Activated T-cell treated with anti-CD3 and anti-CD28 coated beads, Interleukin-2, amount 50 U/mL, for 48 hours (primary cell): ENCODE measurements at places on chromosomes 11 and 22.

- no peak for DNase-seq
Measured at GRCh38 chr11:94884376-94884775, 89.0 kb downstream of the CWC15 start.

DNA sequence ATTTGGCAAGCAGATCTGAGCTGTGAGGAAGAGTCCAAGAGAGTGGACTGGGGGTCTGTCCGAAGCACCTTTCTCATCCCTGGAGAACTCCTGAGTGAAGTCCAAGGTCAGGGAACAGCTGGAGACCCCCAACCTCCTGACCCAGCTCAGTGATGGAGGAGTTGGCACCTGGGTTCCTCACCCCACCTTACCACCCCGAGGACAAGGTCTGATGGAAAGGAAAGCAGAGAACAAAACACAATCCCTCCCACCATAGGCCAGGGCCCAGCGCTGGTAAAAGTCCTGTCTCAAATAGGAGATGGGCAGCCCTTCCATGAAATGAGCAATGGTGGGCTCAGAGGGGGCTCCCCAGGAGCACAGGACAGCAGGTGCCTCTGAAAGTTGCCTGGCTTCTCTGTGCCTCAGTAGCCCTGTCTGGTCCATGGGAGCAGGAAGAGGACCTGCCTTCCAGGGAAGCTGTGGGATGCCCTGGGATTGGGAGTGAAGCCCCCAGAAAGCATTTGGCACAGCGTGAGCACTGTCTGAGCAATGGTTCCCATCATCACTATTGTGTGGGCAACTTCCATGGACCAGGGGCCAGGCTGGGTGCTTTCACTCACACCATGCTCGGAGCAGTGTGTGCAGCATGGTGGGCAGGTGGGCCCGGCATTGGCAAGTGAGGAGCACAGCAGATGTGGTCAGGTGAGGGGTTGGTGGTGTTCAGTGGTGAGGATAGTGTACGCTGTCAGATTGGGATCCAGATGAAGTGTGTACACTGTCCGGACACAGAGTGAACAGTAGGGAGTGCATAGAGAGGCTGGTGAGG lies 7.5 kb downstream of the TRIM29 start:
- no peak for DNase-seq

GRCh38 chr11:73318501-73319011 lies 10.5 kb downstream of the ARHGEF17 start:
- DNase-seq = no peak

GRCh38 chr11:2294926-2295290 lies 6.8 kb downstream of the C11orf21 start:
- peak; percentile 13 for DNase-seq

DNA sequence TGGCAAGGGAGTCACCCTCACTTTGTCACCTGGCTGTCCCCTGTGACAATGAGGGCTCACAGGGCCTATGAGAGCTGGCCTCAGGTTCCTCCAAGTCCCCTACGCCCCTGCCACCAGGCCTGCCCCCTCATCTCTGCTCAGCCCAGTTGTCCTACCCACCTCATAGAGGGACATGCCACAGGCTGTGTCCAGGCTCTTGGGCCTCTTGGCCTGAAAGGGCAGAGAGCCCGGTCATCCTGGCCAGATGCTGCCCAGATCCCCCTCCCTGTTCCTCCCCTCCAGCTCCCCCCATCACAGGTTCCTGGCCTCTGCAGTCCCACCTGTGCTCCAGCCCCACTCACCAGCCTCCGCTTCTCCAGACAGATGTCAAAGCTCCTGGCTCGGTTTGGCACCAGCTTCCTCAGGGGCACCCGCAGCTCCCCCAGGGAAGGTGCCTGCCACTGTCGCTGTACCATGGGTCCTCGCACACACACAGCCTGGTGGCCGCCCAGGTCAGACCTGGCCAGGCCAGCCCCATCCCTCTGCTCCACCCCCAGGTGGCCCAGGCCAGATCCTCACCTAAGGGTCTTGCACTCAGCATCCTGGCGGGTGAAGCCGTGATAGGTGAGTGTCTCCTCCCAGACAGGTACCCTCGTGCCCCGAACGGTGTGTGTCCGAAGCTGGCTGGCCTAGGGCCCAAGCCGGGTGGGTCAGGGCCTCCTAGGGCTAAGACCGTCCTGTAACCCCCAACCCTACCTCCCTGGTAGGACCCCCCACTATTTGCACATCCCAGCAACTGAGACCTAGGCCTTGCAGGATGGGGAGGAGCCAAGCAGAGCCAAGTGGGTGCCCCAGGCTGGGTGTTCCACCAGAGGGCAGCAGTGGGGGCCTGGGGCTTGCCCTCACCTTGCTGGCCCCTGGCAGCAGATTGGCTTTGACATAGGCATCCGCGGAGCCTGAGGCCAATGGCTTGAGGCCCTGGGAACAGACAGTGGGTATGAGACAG lies 8.3 kb downstream of the NDUFV1 start:
- DNase-seq = peak; percentile 81

GRCh38 chr11:15523543-15523942 lies 408.8 kb downstream of the INSC start:
- no peak for DNase-seq

DNA sequence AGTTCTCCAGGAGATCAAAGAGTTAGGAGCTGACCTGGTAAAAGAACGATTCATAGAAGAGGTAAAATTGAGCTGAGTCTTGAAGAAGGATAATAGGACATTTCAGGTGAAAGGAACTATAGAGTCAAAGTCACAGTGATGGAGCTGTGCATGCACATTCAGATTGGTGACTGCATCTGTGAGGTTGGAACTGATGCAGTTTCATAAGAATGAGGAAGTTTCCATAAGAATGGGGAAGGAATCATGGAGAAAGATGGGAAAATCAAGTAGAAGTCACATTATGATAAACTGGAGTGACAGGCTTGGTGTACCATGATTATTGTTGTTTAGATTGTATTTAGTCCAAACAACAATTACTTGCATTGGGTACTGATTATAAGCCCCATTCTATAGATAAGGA lies 232.2 kb downstream of the FAM76B start:
- DNase-seq = no peak

GRCh38 chr11:107702109-107702660 lies 9.7 kb downstream of the SLN start:
- no peak for DNase-seq

GRCh38 chr11:27350511-27350910 lies 12.5 kb downstream of the CCDC34 start:
- DNase-seq = no peak

- no peak for DNase-seq
Measured at GRCh38 chr11:26841818-26842473, 120.1 kb upstream of the SLC5A12 start.

DNA sequence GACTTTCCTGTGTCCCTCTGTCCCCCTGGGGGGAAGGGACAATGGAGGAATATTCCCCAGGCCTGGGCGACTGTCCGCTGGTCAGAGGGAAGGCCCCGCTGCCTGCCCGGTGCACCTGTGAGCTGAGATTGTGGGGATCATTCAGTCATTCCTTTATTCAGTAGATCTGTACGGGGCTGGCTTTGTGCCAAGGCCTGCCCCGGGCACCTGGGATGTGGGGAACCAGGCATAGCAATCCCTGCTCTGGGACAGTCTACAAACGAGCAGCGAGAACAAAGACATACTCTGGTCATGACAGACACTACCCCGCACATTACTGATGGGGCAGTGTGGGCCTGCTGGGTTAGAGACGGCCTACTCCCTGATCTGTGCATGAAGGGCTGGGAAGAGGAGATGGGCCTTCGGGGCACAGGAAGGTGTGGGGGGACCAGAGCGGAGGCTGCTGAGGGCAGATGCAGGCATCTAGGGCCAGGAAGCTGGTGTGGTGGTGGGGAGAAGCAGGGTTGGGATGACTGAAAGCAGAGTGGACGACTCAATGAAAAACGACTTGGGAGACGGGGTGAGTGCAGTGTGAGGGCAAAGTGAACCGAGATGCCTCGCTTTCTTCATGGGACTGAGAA lies 1.8 kb upstream of the MYO7A start:
- no peak for DNase-seq

DNA sequence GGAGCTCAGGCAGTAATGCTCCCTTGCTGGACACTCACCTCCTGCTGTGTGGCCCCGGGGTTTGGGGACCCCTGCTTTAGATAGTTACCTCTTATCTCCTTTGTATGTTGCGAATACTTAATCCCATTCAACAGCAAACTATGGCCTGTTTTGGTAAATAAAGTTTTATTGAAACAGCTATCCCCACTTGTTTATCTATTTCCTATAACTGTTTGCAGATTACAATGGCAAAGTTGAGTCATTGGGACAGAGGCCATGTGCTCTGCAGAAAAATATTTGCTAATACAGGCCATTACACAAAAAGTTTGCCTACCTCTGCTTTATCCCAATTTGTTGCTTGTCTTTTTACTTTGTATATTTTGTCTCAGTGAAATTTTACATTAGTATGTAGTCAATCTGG lies 68.4 kb downstream of the CACNA1I start:
- no peak for DNase-seq

DNA sequence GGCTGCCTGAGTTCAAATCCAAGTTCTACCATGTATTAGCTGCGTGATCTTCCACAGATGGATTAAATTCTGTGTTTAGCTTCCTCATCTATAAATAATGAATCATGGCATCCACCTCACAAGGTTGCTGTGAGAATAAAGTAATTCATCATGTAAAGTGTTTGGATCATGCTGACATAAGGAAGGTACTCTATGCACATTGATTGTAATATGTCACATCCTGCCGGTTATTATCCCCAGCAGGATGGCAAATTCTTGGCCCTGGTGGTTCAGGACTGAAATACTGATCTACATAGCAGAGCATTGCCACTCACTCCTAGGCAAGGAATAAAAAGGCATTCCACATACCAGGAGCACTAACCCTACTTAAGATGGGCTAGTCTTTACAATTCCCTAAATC lies 40.8 kb downstream of the LGR4 start:
- DNase-seq = no peak

GRCh38 chr22:39422101-39422500 lies 22.5 kb downstream of the TAB1 start:
- no peak for DNase-seq

- no peak for DNase-seq
Measured at GRCh38 chr22:20671409-20672081, 102.4 kb upstream of the SERPIND1 start.

DNA sequence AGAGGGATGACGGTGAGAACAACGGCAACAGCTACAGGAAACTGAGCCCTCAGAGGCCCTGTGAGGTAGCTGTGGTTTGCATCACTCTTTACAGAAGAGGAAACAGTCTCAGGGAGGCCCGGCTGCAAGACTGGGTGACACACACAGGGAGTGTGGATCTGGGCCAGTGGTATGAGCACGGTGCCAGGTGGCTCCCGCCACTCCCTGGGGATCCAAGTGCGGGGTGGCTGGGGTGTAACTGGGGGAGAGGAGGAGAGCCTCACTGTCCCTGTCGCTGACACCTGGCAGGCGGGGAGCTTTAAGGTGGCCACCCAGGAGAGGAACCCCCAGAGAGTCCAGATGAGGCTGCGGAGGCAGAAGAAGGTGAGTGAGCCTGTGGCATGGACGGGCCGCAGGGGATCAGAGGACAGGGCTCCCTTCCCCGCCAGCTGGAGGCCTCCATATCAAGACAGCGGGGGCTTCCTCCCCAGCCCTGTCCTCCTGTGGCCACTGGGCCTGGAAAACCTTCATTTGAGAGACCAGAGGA lies 5.6 kb downstream of the RGL4 start:
- DNase-seq = peak; percentile 82

- no peak for DNase-seq
Measured at GRCh38 chr11:13168271-13168670, 109.3 kb upstream of the BMAL1 start.

DNA sequence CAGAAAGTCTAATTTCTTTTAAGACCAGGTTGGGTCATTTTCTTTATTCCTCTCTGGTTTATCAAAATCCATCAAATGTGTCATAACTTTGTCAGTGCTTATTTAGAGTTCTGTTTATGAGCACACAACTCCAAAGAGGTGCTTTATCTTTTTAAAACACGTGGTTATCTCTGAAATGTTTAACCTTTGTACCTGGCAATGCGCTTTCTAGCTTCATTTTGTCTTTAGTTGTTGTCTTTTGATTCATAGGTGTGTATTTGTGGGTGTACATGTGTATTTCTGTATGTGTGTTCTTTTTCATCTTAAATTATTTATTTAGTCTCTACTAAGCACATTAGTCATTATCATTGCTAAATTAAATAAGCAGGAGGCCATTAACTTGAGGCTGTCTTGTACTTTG lies 251.4 kb downstream of the JRKL start:
- no peak for DNase-seq

- DNase-seq = no peak
Measured at GRCh38 chr11:13868710-13869397, 93.7 kb upstream of the SPON1 start.

DNA sequence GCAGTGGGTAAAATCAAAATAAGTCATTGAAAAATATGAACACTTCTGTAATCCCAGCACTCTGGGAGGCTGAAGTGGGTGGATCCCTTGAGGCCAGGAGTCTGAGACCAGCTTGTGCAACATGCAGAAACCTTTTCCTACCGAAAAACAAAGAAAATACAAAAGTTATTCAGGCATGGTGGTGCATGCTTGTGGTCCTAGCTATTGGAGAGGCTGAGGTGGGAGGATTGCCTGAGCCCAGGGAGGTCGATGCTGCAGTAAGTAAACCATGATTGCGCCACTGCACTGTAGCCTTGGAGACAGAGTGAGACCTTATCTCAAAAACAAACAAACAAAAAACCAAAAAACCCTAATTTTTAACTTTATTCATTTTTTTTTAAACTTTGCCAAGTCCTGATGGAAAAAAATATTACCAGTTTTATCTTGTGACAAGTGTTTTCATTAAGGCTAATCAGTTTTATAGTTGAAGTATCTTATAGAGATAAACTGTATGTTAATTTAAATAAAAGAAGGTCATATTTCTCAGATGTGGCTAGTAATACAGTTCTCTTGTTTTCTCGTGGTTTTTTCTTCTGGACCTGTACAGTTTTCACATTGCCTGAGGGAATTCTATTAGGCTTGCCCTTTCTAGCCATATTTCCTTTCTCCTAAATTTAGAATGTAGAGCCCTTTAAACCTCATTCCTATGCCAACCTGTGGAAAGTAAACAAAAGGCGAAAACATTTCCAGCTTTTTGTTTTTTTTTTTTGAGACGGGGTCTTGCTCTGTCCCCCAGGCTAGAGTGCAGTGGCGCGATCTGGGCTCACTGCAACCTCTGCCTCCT lies 9.4 kb downstream of the HIPK3 start:
- DNase-seq = no peak

DNA sequence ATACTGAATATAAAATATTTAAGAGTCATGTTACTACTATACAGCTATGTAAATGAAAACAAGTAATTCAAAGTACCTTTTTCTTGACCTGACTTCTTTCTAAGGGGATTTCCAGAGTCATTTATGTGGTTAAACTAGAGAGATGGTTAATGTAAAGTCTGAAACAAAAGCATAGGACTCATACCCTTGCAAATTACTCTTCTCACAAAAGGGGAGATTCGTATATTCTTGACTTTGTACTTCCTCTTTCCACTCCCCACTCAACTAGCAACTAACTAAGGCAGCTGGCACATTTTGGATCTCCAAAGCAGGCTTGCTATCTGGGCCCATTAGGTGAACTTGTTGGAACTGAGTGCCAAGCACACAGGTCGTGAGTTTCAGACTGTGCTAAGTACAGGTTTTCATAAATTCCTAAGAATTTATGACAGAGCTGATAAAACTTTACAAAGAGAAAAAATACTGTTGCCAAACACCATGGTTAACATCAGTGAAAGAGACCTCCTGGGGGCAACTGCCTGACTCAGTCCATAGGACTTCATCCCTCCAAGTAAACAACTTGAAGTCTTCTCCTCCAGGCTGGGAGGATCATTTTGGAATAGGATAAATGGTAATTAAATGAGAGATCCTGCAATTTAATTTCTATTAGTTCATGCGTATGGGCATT lies 77.0 kb upstream of the DDI1 start:
- DNase-seq = no peak
